HT1080 (cell line): ENCODE measurements at places on chromosomes 3 and 15. TPM values are rescaled to one million over a fixed set of nuclear protein-coding genes. Genes with fewer than 3 reads are reported as not detected.

The CBLB gene
- 2.9 and 5.1 TPM in 2 replicates for total RNA-seq

The CAMKV gene
- total RNA-seq = 0.23 TPM in 1 of 2 replicates, not detected in the other

- no peak for DNase-seq
These were observed 55.2 kb downstream of the IQSEC1 start for GRCh38 chr3:13018043-13018451.

DNA sequence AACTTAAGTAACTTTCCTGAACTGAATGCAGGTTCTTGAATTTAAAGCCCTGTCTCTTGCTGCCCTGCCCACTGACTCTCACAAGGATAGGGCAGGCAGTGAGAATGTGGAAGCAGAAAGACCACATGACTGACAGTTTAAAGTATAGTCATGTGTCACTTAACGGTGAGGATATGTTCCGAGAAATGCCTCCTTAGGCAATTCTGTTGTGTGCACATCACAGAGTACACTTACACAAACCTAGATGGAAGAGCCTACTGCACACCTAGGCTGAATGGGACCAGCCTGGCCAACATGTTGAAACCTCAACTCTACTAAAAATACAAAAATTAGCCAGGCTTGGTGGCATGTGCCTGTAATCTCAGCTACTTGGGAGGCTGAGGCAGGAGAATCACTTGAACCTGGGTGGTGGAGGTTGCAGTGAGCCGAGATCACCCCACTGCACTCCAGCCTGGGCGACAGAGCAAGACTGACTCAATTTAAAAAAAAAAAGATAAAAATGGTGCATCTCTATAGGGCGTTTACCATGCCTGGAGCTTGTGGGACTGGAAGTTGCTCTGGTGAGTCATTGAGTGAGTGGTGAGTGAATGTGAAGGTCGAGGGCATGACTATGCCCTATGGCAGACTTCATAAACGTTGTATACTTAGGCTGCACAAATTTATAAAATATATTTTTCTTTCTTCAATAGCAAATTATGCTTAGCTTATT lies 18.9 kb upstream of the COPG1 start:
- peak; percentile 98 for DNase-seq

GRCh38 chr3:96843505-96844203 lies 29.3 kb downstream of the EPHA6 start:
- no peak for DNase-seq

DNA sequence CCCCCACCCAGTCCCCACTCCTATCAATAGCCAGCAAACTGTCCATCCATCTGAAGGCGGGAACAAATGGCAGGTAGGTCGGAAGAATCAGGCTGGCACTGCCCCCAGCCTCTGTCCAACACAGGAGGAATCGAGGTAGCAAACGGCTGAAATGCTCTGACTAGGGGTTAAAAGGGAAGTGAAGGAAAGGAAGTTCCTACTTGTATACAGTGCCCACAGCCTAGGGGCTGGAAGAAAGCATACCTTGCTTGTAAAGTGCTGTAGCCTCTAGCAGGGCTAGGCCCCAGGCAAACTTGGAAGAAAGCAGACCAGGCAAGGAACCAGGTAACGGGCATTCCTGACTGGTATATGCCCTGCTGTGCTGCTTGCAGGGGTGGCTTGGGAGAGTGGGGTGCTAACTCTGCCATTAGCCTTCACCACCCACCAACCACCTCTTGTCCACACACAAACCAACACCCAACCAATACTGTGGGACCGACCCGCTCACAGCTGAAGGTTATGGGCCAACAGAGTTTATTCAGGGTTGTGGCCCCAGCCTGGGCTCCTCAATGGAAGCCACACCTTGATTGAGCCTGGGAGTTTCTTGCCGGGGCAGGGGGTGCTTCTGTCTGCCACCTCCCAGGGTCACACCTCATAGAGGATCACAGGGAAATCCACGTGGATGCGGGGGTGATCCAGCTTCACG lies 2.4 kb downstream of the TUSC2 start:
- DNase-seq = no peak

DNA sequence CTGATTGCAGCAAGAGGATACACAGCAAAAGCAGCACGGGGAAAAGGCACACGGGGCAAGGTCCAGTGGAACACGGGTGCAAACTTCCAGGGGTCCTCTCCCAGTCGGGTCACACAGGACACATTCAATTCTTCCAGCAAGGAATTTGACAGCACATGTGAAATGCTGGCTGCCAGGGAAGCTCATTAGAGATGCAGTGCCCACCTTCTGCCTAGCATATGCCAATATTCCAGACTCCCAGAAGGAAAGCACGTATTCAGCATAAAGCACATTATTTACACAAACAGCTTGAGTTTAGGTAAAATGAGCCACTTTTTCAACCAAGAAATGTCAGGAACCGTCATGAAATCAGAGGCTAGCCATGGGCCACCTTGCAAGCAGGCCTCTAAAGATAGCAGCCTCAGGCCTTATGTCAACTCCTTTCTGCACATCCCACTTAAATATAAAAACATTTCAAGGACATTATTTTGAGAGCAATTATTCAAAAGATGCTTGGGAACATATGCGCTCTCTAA lies 19.3 kb downstream of the MYO5C start:
- no peak for DNase-seq

- DNase-seq = no peak
These were observed 49.6 kb downstream of the SCN5A start for GRCh38 chr3:38599886-38600285.
